Activated CD4-positive, CD25-positive, alpha-beta regulatory T cell treated with anti-CD3 and anti-CD28 coated beads, Interleukin-2, amount 50 U/mL, for 16 hours (primary cell): ENCODE measurements at places on chromosomes 13 and 19.

GRCh38 chr13:94112731-94113130 is 366.8 kb downstream of the DCT start:
- DNase-seq: no peak

GRCh38 chr19:6035026-6035425 is 57.1 kb upstream of the RANBP3 start:
- no peak for DNase-seq

DNA sequence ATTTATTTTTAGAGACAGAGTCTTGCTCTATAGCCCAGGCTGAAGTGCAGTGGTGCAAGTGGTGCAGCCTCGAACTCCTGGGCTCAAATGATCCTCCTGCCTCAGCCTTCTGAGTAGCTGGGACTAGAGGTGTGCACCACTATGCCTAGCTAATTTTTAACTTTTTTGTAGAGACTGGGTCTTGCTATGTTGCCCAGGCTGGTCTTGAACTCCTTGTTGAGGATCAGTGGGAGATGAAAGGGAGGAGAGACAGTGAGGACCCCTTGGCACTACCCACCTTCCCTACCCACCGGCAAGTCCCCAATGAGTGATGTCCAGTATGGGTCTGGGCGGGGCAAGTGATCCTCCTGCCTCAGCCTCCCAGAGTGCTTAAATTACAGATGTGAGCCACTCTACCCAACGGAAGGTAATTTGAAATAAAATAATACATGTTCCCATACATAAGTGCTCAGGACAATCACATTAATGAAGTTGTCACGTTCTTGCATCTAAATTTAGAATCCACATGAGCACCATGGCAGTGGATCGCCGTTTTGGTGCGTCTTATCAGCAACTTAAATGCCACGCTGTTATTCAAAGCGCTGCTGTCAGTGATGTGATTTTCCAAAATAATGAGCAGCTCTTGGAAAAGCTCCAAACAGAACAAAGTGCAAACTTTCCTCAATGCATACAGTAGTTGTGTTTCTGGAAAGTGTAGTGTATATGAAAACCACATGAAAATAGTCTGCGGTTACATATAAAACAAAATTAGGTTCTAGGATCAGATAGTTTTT is 5.9 kb upstream of the ARL11 start:
- no peak for DNase-seq

GRCh38 chr19:6925386-6925785 is 38.0 kb downstream of the ADGRE1 start:
- DNase-seq: no peak

DNA sequence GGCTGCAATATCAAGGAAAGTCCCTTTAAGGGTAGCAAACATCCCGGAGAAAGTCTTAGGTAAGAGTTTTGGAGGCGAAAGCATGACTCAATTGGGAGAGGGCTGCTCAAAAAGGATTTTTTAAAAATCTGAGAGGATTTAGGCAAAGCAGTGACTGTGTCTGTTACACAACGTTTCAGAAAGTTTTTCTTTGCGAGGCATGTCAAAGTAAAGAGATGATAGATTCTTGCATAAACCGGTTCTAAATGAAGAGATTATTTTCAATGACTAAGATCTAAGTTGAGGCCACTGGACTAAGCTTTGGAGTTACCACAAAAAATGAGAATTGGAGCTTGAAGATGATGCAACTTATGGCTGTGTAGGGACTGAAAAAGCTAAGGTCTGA is 43.7 kb upstream of the ENOX1 start:
- no peak for DNase-seq

DNA sequence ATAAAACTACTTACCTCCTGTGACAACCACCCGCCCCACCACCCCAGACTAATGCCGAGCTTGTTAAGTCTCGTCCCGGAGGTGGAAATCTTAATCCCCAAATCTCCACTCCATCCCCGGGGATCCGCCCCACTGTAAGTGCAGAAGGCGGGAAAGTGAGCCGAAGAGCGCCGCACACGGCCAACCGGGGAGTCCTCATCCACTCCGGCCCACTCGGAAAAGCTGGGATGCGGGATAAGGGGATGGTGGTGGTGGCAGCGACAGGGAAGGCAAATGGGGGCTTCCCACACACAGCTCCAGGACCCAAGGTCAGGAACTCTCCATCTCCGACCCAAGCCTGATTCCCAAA is 621 bp downstream of the FBL start:
- no peak for DNase-seq

GRCh38 chr19:35029737-35030256 is 473 bp upstream of the SCN1B start:
- DNase-seq: no peak
